ENCODE measurements at places on chromosomes 11 and 22.

GRCh38 chr11:62678770-62679696, at the start of gene UBXN1:
TSS of gene UBXN1 (minus strand) at chr11:62679073. CDS start at chr11:62678923, 150 bp downstream.
- DNase-seq = peak; percentile 89

GRCh38 chr11:128608746-128609407, 21.5 kb upstream of the ETS1 start:
- no peak for DNase-seq

GRCh38 chr11:85884581-85885021, 29.4 kb downstream of the CCDC83 start:
- DNase-seq = no peak

DNA sequence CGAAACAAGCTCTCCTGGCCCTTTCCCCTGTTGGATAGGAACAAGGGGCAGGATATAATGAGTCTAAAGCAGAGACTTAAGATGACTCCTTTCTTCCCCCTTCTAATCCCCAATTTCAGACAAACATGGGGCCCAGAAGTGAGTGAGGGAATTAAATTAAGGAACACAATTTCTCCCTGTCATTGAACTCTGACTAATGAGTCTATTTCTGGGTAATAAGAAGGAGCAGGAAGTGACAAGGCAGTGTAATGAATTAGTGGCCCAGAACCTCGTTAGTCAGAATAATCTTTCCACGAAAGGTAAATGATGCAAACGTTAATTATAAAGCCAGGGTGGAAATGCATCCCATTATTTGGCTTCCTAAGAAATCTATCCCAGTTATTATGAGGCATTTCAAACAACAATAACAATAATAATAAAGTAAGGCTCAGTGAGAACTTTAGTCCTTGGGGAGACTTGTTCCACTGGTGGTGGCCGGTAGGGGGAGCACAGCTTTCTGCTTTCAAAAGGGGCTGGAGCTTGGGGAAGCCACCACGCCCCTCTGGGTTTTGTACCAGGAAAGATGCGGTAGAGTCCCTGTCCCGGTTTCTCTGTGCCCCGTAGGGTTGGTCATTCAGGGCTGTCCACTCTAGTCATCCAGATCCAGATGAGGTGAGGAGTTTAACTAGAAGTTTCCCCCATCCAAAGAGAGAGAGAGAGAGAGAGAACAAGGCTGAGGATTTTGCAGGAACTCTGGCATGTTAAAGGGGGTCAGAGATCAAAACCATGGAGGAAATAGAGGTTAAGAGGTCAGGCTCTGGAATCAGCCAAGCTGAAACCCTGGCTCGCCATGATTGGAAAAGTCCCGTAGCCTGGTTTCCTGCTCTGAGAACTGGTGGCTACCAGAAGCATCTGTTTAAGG, 298.3 kb downstream of the NTM start:
- DNase-seq = peak; percentile 81

GRCh38 chr11:78798663-78799062, 224.0 kb upstream of the NARS2 start:
- DNase-seq = peak; percentile 83

GRCh38 chr11:83007477-83007876, 64.2 kb downstream of the RAB30 start:
- DNase-seq = no peak

GRCh38 chr11:2837096-2837601, 48.4 kb downstream of the CDKN1C start:
- peak; percentile 87 for DNase-seq

- DNase-seq = no peak
Observed at GRCh38 chr11:112801025-112801816, 160.0 kb upstream of the NCAM1 start.

GRCh38 chr11:61969838-61970662, 2.6 kb upstream of the FTH1 start:
- DNase-seq = no peak
